Activated CD4-positive, alpha-beta T cell treated with anti-CD3 and anti-CD28 coated beads, Interleukin-2, amount 10 ng/mL, durations not matched to agents 24 days and 14 days (primary cell): ENCODE measurements at places on chromosomes 5 and 9. TPM values are rescaled to one million over a fixed set of nuclear protein-coding genes. Genes with fewer than 3 reads are reported as not detected.

GRCh38 chr5:14483504-14484157 lies 98.0 kb upstream of the OTULINL start:
- peaks cover 2% of the 10 kb centered on the region for H3K36me3 ChIP-seq
- H3K27me3 ChIP-seq, result no peaks in the 10 kb centered on the region
- H3K4me3 ChIP-seq, result no peak overlapping the region
- no peak overlapping the region for H3K27ac ChIP-seq

DNA sequence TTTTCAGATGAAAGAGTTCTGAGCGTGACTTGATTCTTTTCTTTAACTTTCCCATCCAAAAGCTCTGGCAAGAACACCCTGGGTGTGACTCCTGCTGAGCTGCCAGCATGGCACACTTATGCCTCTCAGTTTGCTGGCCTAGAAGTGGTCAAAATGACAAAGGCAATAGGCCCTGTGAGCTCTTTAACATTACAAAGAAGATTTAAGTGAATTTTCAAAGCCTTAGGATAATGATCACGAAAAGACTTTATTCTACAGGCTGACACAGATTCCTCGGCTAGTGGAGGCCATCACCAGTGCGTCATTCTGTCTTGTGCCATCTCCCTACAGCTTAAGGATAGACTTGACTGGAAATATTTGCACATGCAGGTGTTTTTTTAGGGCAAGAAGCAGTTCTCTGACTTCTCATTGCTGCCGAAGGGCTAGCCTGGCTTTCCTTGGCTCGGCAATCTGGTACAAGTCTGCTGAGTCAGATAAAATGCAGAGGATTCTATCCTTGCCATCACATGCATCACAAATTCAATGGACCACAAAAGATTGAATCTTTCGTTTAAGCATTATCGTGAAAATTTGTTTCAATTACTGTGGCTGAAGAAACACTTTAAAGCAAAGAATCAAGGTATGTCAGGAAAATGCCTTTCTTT lies 311.5 kb downstream of the COX7C start:
- no peaks in the 10 kb centered on the region for H3K36me3 ChIP-seq
- peaks cover 39% of the 10 kb centered on the region for H3K27me3 ChIP-seq
- DNase-seq, result no peak

- H3K4me3 ChIP-seq, result no peak overlapping the region
- H3K27me3 ChIP-seq, result peaks cover 3% of the 10 kb centered on the region
- H3K4me1 ChIP-seq, result no peaks in the 10 kb centered on the region
- DNase-seq, result no peak
Measured at GRCh38 chr9:116275418-116276195, 122.0 kb downstream of the PAPPA start.

GRCh38 chr5:31156631-31157160 lies 36.8 kb upstream of the CDH6 start:
- H3K36me3 ChIP-seq, result no peaks in the 10 kb centered on the region
- no peak overlapping the region for H3K4me3 ChIP-seq
- no peak overlapping the region for H3K27ac ChIP-seq
- no peaks in the 10 kb centered on the region for H3K4me1 ChIP-seq

- no peaks in the 10 kb centered on the region for H3K36me3 ChIP-seq
- no peaks in the 10 kb centered on the region for H3K27me3 ChIP-seq
- H3K4me1 ChIP-seq, result no peaks in the 10 kb centered on the region
- H3K4me3 ChIP-seq, result no peak overlapping the region
Measured at GRCh38 chr5:165244407-165244806, 1739.0 kb downstream of the MAT2B start.

DNA sequence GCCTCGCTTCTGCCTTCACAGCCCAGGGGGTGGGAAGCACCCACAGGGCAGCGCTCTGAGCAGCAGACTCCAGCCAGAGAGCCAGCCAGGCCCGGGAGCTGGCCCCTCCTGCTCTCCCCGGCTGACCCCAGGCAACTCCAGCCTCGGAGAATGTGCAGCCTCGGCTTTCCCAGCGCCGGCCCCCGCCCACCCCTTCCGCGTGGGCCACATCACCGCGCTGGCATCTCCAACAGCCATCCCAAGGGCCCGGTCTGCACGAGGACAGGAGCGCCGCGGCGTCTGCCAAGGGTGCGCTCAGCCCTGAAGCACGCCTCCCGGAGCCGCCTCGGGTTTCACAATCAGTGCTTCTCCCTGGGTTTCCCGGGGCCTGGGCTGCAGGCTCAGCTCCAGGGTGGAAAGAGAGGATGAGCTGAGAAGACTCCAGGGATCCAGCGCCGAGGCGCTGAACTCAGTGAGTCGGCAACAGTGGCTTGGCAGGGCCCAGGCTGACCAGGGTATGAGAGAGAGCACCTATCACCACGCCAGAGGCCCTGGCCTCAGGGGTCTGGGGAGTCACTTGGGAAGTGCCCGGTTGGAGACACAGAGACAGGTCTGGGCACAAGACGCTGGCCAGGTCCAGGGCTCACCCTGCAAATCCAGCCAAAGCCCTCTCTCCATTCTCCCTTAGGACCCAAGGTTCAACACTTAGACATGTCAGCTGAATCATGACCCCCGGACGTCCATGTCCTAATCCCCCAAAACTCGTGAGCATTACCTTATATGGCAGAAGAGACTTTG lies 79.6 kb downstream of the ADAMTS2 start:
- no peaks in the 10 kb centered on the region for H3K4me1 ChIP-seq
- H3K4me3 ChIP-seq, result no peak overlapping the region
- H3K36me3 ChIP-seq, result no peaks in the 10 kb centered on the region
- no peaks in the 10 kb centered on the region for H3K27me3 ChIP-seq

Gene GFI1B
- total RNA-seq, result not detected in 2 replicates
